ENCODE measurements at places on chromosomes 2 and 18.

- DNase-seq: no peak
Measured at GRCh38 chr2:124804014-124804940, 779.2 kb downstream of the CNTNAP5 start.

DNA sequence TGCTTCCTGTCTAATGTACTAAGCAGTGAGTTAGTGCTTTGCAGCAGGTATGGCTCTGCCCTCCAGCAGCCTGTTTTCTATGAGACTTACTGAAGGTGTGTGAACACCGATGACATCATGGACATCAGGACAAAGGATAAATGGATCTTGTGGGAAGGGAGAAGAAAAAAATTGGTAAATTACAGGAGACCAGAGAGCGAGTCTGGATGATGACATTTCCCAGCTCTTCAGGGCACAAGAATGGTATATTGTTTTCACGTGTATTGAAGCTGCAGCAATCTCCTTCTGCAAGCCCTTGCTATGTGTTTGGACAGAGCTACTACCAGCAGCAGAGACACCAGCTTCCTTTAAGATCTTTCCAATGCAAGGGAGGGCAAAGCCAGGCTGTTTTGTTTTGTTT, 47.2 kb downstream of the DCC start:
- DNase-seq: no peak

DNA sequence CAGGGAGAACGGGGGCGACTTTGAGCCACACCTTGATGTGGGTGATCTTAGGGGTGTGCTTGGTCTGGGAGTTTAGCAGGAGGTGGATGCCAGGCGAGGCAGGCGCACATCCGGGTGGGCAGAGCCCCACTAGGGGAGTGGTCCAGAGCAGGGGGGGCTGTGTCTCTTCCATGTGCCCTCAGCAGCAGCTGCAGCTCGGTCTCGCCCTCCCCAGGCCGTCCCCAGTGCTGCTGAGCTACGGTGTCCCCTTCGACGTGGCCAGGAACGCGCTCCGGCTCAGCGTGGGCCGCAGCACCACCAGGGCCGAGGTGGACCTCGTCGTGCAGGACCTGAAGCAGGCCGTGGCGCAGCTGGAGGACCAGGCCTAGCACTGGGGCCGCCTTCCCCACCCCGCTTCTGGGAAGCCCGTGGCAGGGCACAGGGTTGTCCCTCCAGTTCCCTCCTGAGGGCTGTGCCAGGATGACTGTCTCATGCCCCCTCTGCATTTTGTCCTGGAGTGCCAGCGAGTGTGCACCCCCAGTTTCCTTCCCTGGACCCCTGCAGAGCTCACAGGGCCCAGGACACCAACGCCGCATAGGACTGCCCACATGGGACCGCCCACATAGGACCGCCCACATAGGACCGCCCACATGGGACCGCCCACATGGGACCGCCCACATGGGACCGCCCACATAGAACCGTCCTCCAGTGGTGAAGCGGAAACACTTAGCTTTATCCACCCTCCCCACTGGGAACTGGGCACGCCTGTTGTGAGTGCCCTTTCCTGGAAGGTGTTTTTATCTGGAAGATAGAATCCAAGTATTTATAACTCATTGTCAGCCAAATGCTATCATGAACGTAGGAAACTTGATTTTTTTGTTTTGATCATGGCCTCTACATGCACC, 1.9 kb upstream of the ESPNL start:
- DNase-seq: no peak

- no peak for DNase-seq
Measured at GRCh38 chr2:13522917-13523821, 806.4 kb downstream of the TRIB2 start.

Measured in caudate nucleus (tissue), 63 donors.